Bone marrow (tissue), 2 donors: ENCODE measurements at places on chromosomes 5 and 9.

- DNase-seq, result no peak
These were observed 150.6 kb upstream of the ATP10B start for GRCh38 chr5:161002571-161003074.

DNA sequence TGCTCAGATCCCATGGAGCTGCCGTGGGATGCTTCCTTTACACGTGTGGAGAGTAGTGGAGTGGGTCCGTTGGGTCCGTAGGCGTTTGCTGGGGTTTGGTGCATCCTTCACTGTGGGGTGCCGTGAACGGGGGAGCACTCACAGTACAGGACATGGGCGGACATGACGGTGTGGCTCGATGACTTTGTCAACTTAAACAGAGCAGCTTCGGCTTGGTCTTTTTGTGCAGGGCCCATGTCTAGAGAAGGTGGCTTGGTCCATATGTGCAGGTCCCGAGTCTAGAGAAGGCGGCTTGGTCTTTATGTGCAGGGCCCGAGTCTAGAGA lies 26.4 kb upstream of the EXOC3 start:
- DNase-seq, result no peak

DNA sequence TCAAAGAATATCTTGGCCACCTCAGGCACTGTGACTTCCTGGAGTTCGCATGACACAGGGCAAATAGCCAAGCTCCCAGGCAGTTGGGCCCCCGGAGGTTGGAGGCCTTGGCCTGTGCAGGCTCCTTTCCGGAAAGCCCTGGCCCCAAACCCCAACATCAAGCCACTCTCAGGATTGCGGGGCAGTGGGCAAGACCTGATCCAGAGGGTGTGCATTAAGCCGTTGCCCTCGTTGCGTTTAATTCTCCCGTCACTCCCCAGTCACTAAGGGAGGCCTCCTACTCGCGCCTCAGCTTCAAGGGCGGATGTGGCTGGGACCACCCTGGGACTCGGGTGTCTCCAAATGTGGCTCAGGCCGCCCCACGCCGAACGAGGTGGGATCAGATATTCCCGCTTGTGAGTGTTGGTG lies 60.1 kb downstream of the TMEM174 start:
- no peak for DNase-seq

DNA sequence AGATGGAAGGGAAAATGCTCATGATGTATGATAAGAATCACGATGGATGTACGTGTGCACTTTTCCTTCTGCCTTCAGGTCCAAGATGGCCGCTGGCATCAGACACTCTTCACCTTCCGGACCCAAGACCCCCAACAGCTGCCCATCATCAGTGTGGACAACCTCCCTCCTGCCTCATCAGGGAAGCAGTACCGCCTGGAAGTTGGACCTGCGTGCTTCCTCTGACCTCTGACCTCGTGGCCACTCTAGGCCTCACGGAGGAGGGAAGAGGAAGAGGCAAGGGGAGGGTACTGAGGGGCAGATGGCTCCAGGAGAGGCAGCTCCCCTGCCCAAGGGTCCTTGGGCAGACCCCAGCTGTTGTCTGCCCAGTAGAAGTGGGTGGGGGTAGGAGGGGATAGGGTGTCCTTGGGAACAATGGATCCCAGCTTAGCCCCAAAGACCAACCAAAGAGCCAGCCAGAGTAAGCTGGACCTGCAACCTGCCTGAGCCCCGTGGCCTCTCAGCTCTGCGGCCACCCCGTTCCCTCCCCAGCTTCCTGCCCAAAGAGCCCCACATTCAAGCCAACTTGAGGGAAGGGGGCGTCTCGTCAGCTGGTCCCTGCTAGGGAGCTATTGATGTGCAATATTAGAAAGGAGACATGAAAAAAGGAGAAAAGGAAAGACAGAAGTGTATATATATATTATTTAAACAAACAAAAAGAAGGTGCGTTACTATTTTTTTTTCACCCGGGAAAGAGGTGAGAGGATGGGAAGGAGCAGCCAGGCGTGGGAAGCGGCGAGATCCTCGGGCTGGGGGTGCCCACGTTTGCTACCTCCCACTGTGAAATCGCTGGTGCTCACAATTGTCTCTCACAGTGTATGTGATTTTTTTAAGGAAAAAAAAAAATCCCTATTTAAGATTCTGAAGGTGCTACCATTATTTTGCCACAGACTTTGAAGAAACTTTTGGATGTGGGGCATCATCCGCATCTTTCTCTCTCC lies 12.1 kb upstream of the ORM1 start:
- no peak for DNase-seq
